ENCODE measurements at places on chromosomes 6 and 20. TPM values are rescaled to one million over a fixed set of nuclear protein-coding genes. Genes with fewer than 3 reads are reported as not detected.
A peak's percentile ranks its signal among the peaks of the same experiment; 100 is the strongest.

DNA sequence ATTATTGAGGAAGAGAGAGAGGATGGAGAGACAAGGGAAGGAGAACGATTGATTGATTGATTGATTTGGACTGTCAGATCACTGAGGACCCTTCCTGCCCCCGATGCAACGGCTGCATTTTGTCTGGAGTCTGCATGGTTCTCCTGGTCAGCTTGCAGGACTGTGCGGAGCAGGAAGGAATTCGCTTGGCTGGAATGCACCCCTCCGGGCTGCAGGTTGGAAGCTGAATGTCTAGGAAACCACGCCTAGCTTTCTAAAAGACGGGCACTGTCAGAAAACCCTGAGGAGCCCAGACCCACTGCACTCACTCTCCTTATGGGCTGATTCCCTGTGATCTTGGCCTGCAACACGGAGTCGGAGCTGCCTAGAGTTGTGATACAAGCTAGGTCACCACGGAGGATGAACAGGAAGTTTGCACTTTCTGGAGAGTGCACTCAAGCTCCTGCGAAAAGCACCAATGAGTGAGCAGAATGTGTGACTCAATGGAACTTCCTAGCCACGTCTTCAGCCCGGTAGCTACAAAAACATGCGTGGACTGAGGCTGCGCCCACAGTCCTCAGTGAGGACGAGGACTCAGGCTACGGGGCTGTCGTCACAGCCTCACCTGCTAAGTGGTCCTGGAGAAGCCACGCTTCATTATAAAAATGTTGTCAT lies 14.4 kb downstream of the DACT2 start:
- DNase-seq = no peak
- no peak overlapping the region for H3K4me3 ChIP-seq
- H3K27me3 ChIP-seq = peaks cover 5% of the 10 kb centered on the region
- H3K27ac ChIP-seq = no peak overlapping the region

Gene TP53TG5
- not detected for total RNA-seq

DNA sequence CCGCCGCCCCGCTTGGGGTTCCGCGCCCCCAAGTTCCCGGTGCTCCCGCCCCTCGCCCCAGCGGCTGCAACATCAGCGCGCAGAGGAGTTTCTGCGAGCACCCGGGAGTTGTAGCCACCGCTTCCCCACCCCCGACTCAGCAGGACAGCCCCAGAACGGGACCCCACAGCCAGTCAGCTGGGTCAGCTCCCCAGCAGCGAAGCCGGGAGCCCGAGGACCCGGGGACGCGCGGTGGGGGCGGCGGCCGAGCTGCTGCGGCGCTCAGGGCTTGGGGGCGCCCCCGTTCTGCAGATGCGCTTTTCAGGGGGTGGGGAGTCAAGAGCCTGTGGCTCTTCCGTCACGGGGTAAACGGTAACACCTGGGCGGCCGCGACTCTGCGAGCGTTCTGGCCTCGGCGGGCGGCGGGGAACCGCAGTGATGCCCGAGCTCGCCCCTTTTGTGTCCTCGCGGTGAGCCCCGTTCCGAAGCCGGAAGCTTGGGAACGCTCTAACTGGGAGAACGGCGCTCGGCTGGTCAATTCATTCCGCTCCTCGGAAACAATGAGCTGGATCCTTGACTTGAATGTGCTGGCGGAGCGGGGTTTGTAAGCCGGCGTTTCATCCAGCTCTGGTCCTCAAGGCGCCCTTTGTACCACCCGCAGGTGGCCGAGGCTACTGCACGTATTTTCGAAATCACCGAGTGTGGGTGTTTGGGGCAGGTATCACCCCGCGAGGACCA lies 774 bp downstream of the PLEKHG1 start:
- peak overlapping the region; percentile 97 for H3K27ac ChIP-seq
- H3K4me3 ChIP-seq = peak overlapping the region; percentile 98
- peak; percentile 82 for DNase-seq
- H3K27me3 ChIP-seq = no peaks in the 10 kb centered on the region

- no peak for DNase-seq
- no peak overlapping the region for H3K27ac ChIP-seq
- no peak overlapping the region for H3K4me3 ChIP-seq
- no peaks in the 10 kb centered on the region for H3K27me3 ChIP-seq
- H3K36me3 ChIP-seq = no peaks in the 10 kb centered on the region
These were observed 8.4 kb upstream of the IGF2R start for GRCh38 chr6:159960485-159960884.

GRCh38 chr6:142408409-142408808 lies 106.6 kb downstream of the ADGRG6 start:
- DNase-seq = no peak
- H3K36me3 ChIP-seq = no peaks in the 10 kb centered on the region
- H3K27me3 ChIP-seq = no peaks in the 10 kb centered on the region
- no peak overlapping the region for H3K4me3 ChIP-seq
- no peak overlapping the region for H3K27ac ChIP-seq

- peaks cover 2% of the 10 kb centered on the region for H3K27me3 ChIP-seq
- no peak for DNase-seq
- no peaks in the 10 kb centered on the region for H3K4me1 ChIP-seq
These were observed 159.5 kb downstream of the SOD2 start for GRCh38 chr6:159533568-159533967.

- no peaks in the 10 kb centered on the region for H3K36me3 ChIP-seq
- H3K4me3 ChIP-seq = no peak overlapping the region
- H3K27ac ChIP-seq = no peak overlapping the region
These were observed 15.4 kb downstream of the BPIFB1 start for GRCh38 chr20:33298391-33298790.

Gene FHL5
- total RNA-seq = not detected

Gene SUN5
- not detected for total RNA-seq

- H3K4me3 ChIP-seq = no peak overlapping the region
- no peaks in the 10 kb centered on the region for H3K36me3 ChIP-seq
- peaks cover 21% of the 10 kb centered on the region for H3K4me1 ChIP-seq
- H3K27me3 ChIP-seq = peaks cover 8% of the 10 kb centered on the region
These were observed 6.2 kb downstream of the COL9A3 start for GRCh38 chr20:62822788-62823651.

Gene VWA7
- 2.9 TPM for total RNA-seq

Gene ECT2L
- total RNA-seq = not detected

Gene HLA-DQA2
- 231 TPM for total RNA-seq

Gene ZNFX1
- 49.6 TPM for total RNA-seq

- H3K27ac ChIP-seq = no peak overlapping the region
- H3K4me1 ChIP-seq = no peaks in the 10 kb centered on the region
- no peak overlapping the region for H3K4me3 ChIP-seq
- H3K36me3 ChIP-seq = no peaks in the 10 kb centered on the region
- DNase-seq = no peak
- peaks cover 22% of the 10 kb centered on the region for H3K27me3 ChIP-seq
These were observed 426.4 kb downstream of the PREX1 start for GRCh38 chr20:48401359-48401758.

GRCh38 chr6:84016029-84016428 lies 17.5 kb upstream of the MRAP2 start:
- no peak overlapping the region for H3K4me3 ChIP-seq
- DNase-seq = no peak
- no peaks in the 10 kb centered on the region for H3K4me1 ChIP-seq
- peaks cover 6% of the 10 kb centered on the region for H3K27me3 ChIP-seq
- no peak overlapping the region for H3K27ac ChIP-seq
- no peaks in the 10 kb centered on the region for H3K36me3 ChIP-seq

- H3K4me3 ChIP-seq = peak overlapping the region; percentile 70
- peak overlapping the region; percentile 82 for H3K27ac ChIP-seq
- peaks cover 76% of the 10 kb centered on the region for H3K4me1 ChIP-seq
These were observed 47.1 kb downstream of the ELMO2 start for GRCh38 chr20:46359233-46359751.

Gene C20orf96
- 5.3 TPM for total RNA-seq

Gene PTCRA
- total RNA-seq = not detected

Gene BAK1
- total RNA-seq = 29.6 TPM

DNA sequence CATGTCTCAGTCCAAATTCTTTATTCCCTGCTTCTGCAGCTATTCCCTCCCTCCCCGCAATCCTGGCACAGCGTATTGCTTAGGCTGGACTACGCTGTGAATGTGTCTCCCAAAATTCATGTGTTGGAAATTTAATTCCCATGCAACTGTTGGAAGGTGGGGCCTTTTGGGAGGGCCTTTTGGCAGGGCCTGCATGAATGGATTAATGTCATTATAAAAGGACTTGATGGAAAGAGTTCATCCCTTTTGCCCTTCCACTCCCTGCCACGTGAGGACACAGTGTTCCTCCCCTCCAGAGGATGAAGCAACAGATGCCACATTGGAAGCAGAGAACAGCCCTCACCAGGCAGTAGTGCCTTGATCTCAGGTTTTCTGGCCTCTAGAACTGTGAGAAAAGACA lies 20.4 kb upstream of the NOTCH4 start:
- H3K4me1 ChIP-seq = peaks cover 9% of the 10 kb centered on the region
- H3K36me3 ChIP-seq = no peaks in the 10 kb centered on the region
- H3K27ac ChIP-seq = no peak overlapping the region
- H3K27me3 ChIP-seq = no peaks in the 10 kb centered on the region
- H3K4me3 ChIP-seq = no peak overlapping the region
- DNase-seq = no peak

- DNase-seq = no peak
- H3K27ac ChIP-seq = no peak overlapping the region
- peaks cover 6% of the 10 kb centered on the region for H3K27me3 ChIP-seq
- H3K4me1 ChIP-seq = no peaks in the 10 kb centered on the region
These were observed 12.1 kb upstream of the HINT3 start for GRCh38 chr6:125944434-125944816.

GRCh38 chr6:133787859-133788505 lies 100.9 kb upstream of the TCF21 start:
- H3K36me3 ChIP-seq = no peaks in the 10 kb centered on the region
- H3K27me3 ChIP-seq = no peaks in the 10 kb centered on the region
- H3K4me1 ChIP-seq = no peaks in the 10 kb centered on the region
- no peak for DNase-seq
- no peak overlapping the region for H3K27ac ChIP-seq
- no peak overlapping the region for H3K4me3 ChIP-seq

DNA sequence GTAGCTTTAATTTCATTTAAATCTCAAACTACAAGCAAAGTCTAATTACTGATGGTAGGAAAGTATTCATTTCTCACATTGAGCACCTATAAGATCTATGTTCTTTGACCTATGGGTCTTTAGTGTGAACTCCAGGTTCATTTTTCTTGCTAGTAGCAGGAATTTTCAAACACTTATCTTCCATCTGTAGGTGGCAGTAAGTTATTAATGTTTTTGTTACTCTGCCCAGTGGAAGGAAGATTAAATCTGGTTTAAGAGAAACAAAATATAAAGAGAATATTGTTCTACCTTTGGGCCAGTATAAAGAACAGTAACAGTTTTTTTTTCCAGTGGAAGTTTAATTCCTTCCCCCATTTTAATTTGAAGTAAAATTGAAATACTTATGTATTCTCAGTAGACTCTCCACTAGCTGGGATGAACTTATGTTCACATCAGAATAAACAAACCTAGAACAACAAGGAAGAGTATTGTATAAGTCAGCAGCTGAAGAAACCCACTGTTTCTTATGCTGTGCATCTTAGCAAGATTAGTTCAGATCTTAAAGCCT lies 328.2 kb downstream of the PHF3 start:
- no peak for DNase-seq
- H3K27me3 ChIP-seq = no peaks in the 10 kb centered on the region
- no peak overlapping the region for H3K27ac ChIP-seq
- no peak overlapping the region for H3K4me3 ChIP-seq
- H3K36me3 ChIP-seq = no peaks in the 10 kb centered on the region

DNA sequence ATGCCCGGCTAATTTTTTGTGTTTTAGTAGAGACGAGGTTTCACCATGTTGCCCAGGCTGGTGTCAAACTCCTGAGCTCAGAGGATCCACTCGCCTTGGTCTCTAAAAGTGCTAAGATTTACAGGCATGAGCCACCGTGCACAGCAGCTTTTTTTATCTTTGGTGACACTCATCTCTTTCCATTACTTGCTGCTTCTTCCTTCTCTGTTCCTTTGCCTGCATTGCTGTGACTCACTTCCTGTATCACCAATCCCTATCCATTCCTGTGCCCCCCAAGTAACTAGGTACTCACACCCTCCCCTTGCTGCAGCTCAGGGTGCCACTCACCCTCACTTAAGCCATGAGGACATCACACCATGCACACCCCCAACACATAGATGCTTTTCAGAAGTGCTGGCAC lies 24.6 kb downstream of the KHDC1L start:
- H3K4me3 ChIP-seq = no peak overlapping the region
- H3K27me3 ChIP-seq = no peaks in the 10 kb centered on the region
- no peak overlapping the region for H3K27ac ChIP-seq
- H3K36me3 ChIP-seq = no peaks in the 10 kb centered on the region
- DNase-seq = no peak

Gene TMEM170B
- total RNA-seq = 2.6 TPM

Gene HLA-DRA
- total RNA-seq = 2,835 TPM

Gene GTSF1L
- total RNA-seq = 1.3 TPM

GRCh38 chr20:5833309-5833941 lies 83.2 kb downstream of the SHLD1 start:
- H3K27ac ChIP-seq = no peak overlapping the region
- no peak for DNase-seq
- H3K4me3 ChIP-seq = no peak overlapping the region
- H3K4me1 ChIP-seq = peaks cover 15% of the 10 kb centered on the region
